ENCODE measurements at places on chromosomes 7 and 10. TPM values are rescaled to one million over a fixed set of nuclear protein-coding genes. Genes with fewer than 3 reads are reported as not detected.

- no peaks in the 10 kb centered on the region for H3K36me3 ChIP-seq
- peak overlapping the region; percentile 95 for H3K4me3 ChIP-seq
- DNase-seq, result peak; percentile 66
- no peaks in the 10 kb centered on the region for H3K4me1 ChIP-seq
These were observed 686 bp downstream of the AASS start for GRCh38 chr7:122143376-122143750.

GRCh38 chr7:68679459-68680234, 918.6 kb upstream of the AUTS2 start:
- H3K36me3 ChIP-seq, result no peaks in the 10 kb centered on the region
- no peaks in the 10 kb centered on the region for H3K27me3 ChIP-seq
- DNase-seq, result no peak

DNA sequence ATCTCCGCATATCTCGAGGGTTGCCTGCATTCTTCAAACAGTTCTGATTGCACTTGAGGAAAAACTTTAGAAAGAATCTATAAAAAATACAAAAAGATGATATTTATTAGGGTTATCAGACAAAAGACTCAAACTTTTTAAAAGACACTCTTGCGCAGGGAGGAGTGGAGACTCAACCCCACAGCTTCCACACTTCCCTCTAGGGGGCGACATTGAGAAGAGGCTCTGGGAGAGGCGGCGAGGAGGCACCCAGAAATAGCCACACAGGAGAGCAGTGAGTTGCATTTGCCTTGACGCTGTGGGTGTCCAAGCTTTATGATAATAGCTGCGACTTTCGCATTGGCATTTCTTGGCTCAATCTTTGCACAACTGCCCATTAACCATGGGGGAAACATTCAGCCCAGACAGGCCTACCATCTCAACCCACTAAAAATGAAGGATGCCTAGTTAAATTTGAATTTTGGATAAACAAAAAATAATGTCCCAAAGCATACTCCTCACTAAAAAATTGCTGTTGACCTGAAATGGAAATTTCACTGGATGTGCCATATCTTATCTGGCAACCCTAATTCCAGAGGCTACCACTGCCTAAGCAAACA, 86.2 kb downstream of the EBF3 start:
- H3K27me3 ChIP-seq, result peaks cover 3% of the 10 kb centered on the region
- H3K36me3 ChIP-seq, result no peaks in the 10 kb centered on the region
- no peak for DNase-seq

DNA sequence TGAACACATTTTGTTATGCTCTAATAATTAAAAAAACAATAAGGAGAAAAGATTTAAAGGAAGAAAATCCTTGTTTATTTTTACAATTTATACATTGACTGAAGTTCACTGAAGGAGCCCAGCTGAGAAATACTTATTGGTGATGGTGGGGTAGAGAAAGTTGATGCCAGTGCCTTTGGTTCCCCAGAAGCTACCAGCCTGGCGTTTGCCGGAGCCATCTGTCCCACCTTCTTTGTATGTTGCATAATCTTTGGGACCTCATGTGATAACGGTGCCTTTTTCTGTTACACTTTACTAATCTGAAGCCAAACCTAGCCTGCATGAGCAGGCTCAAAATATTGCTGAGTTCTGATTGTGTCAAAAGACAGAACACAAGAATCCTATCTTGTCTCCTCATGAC, 22.7 kb downstream of the ZNF365 start:
- no peaks in the 10 kb centered on the region for H3K36me3 ChIP-seq
- no peaks in the 10 kb centered on the region for H3K27me3 ChIP-seq
- no peak for DNase-seq

GRCh38 chr10:13809427-13809826, 222.7 kb downstream of the PRPF18 start:
- no peak overlapping the region for H3K27ac ChIP-seq
- no peaks in the 10 kb centered on the region for H3K36me3 ChIP-seq
- peaks cover 2% of the 10 kb centered on the region for H3K4me1 ChIP-seq
- H3K27me3 ChIP-seq, result no peaks in the 10 kb centered on the region

GRCh38 chr10:118687472-118687871, 67.3 kb downstream of the CACUL1 start:
- H3K27me3 ChIP-seq, result no peaks in the 10 kb centered on the region
- H3K27ac ChIP-seq, result no peak overlapping the region
- no peaks in the 10 kb centered on the region for H3K4me1 ChIP-seq
- H3K36me3 ChIP-seq, result no peaks in the 10 kb centered on the region

DNA sequence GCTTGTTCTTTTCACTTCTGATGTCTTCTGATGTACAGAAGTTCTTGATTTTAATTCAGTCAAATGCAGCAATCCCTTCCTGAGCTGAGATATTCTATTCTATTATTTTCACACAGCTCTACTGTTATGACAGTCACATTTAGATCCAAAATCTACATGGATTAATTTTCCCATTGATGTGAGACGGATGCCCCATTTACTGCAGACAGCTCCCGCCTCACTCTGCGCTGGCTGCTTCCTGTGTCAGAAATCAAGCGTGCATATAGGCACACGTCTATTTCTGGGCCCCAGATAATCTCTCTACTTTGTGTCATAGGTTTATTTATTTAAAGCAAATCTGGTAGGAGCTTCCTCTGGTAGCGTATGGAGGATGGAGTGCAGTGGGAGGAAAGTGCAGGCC, 6.7 kb downstream of the BNIP3 start:
- DNase-seq, result no peak
- no peak overlapping the region for H3K4me3 ChIP-seq
- H3K36me3 ChIP-seq, result peaks cover 8% of the 10 kb centered on the region

DNA sequence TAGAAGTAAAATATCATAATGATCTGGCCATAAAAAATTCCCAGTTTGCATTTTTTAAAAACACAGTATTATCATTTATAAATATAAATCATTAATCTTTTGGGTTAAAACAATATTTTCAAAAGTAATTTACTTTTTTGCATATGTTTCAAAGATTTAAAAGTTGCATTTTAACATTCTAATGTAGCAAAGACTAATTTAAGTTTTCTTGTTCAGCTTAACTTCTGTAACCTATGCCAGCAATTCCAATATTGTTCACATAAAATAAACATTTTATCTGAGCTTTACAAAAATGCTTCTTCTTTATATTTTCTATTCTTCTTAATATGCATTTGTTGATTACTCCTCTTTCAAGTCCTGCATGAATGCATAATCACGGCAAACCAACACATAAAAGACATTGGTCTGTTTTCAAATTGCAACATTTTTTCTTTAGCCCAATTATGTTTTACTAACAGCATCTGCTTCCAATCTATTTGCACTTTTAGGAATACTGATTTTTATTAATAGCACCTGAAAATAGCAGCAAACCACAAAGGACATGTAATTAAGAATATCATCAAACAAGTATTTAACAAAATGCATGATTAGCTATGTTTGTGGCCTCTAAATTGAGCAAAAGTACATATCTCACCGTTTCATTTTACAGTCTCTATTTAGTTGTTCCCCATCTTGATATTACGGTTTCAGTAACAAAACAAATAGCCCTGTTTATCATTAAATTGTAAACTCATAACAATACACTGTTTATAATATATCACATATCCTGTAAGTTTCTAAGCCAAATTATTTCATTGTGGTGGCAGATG, 286.9 kb upstream of the NFE2L3 start:
- no peak overlapping the region for H3K4me3 ChIP-seq
- no peaks in the 10 kb centered on the region for H3K36me3 ChIP-seq
- peak; percentile 30 for DNase-seq
- no peaks in the 10 kb centered on the region for H3K4me1 ChIP-seq
- peaks cover 80% of the 10 kb centered on the region for H3K27me3 ChIP-seq

DNA sequence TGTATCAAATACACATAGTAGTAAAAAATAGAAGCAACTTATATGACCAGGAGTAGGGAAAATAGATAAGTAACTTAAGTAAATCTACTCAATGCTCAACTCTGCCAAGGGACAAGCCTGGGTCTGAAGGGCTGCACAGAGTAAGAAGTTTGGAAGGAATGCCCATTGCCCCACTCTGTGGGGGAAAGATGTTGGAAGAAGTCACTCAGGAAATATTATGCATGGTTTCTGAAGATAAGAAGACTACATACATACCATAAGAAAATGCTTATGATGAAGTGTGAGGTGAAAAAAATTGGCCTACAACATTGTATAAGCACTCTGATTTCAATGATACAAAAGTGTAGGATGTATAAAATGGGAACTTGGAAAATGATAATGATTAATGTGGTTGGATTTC, 54.0 kb downstream of the LAMB4 start:
- H3K4me3 ChIP-seq, result no peak overlapping the region
- no peak for DNase-seq
- no peaks in the 10 kb centered on the region for H3K36me3 ChIP-seq
- no peaks in the 10 kb centered on the region for H3K27me3 ChIP-seq
- no peak overlapping the region for H3K27ac ChIP-seq
- no peaks in the 10 kb centered on the region for H3K4me1 ChIP-seq

DNA sequence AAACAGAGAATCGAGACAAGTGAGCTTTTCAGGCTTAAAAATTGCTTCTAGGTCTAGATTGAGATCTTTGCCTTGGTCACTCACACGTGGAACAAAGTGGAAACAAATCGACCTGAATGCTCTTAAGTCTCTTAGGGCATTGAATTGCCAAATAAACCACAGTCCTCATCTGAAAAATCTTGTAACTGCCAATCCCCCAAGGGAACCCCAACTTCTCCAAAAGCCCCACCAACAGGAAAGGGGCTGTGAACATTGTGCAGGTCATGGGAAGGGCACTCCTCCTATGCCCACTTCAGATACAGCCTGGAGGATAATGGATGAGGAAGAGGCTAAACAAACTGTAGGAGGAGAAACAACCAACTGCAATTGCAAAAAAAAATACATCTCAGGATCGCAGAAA, 91.3 kb downstream of the DGKI start:
- no peak overlapping the region for H3K27ac ChIP-seq
- H3K36me3 ChIP-seq, result no peaks in the 10 kb centered on the region
- DNase-seq, result no peak
- peaks cover 4% of the 10 kb centered on the region for H3K4me1 ChIP-seq
- H3K4me3 ChIP-seq, result no peak overlapping the region
- H3K27me3 ChIP-seq, result no peaks in the 10 kb centered on the region

DNA sequence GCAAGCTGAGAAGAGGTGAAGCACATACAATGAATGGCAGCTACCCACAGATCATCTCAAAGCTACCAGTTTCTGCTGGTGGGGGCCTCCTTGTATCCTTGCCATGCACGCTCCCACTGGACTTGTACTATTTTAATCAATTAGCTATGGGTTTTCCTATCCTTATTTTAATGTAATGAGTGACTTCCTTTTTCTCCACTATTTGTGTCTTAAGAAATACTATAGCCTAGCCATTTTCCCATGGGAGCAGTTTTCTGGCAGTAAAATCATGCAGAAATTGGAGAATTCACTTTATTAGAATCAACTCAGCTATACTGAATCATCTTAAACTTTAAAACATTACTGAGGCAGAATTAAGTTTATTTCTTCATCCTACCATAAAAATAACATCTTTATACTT, 73.5 kb downstream of the CTNNA3 start:
- H3K4me3 ChIP-seq, result no peak overlapping the region
- H3K27me3 ChIP-seq, result no peaks in the 10 kb centered on the region
- H3K4me1 ChIP-seq, result no peaks in the 10 kb centered on the region
- no peaks in the 10 kb centered on the region for H3K36me3 ChIP-seq

DNA sequence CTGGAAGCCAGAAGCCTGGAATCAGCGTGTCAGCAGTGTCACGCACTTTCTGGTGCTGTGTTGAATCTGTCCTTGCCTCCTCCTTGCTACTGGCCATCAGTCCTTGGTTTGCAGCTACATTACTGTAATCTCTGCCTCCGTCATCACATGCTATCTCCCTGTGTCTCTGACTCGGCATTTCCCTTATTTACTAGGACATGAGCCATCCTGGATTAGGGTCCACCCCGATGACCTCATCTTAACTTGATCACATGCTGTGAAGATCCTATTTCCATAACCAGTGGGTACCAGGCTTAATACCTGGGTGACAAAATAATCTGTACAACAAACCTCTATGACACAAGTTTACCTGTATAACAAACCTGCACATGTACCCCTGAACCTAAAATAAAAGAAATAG, 518.0 kb upstream of the KLF6 start:
- H3K4me3 ChIP-seq, result no peak overlapping the region
- no peaks in the 10 kb centered on the region for H3K4me1 ChIP-seq
- H3K27ac ChIP-seq, result no peak overlapping the region
- no peak for DNase-seq
- H3K36me3 ChIP-seq, result no peaks in the 10 kb centered on the region

Gene MNX1
- total RNA-seq, result 1.1 TPM

Gene EVX1
- not detected for total RNA-seq

Gene SSC4D
- total RNA-seq, result 2.1 TPM

Gene THAP5
- 32.6 TPM for total RNA-seq

All from kidney (tissue), 22 donors.